ENCODE measurements at places on chromosomes 6 and 20.

DNA sequence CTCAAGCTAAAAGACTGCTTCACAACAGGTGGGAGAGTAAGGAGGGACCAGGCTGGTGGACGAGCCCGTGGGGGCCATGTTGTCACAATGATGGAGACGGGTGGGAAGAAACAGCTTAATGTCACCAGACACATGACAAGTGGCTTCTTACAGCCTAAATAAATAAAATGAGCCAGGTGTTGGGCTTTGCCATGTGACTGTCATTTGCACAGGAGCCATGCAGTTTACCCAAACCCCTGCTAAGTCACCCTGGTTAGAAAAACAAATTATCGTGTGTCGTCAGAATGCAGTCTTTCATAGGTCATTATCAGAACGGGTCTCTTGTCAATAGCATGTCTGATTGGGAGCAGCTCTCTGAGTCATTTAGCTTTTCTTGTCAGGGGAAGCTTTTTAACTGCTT is 18.5 kb downstream of the BTBD3 start:
- DNase-seq = no peak

GRCh38 chr6:1418471-1419191 is 29.3 kb downstream of the FOXF2 start:
- no peak for DNase-seq

DNA sequence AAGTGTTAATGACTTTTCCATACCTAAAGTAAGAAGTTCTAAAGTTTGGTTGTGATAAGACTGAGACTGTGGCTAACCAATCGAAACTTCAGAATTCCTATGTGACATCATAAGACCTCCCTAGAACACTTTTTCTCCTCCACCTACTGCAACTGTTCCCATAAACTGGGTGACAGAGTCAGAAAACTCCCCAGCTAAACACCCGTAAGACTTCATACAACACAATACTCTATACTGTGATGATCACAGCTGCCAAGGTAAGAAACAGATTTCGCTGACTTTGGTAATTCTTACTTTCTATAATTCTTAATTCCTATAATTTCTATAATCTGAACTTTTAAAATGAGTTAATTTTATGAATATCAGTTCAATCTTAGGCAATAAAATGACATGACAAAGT is at the start of gene PLN:
PLN (plus strand) TSS at position 161 of the 400 bp plus-strand sequence. CDS start 10,626 bp downstream, outside the sequence.
- DNase-seq = no peak

- no peak for DNase-seq
Observed at GRCh38 chr20:19259141-19259591, 46.7 kb downstream of the SLC24A3 start.

GRCh38 chr20:6575912-6576401 is 191.5 kb upstream of the BMP2 start:
- no peak for DNase-seq
